Fibroblast of the aortic adventitia (primary cell): ENCODE measurements at places on chromosomes 7 and 10. TPM values are rescaled to one million over a fixed set of nuclear protein-coding genes. Genes with fewer than 3 reads are reported as not detected.

- DNase-seq = peak; percentile 16
Measured at GRCh38 chr7:101998029-101998905, 180.8 kb downstream of the CUX1 start.

DNA sequence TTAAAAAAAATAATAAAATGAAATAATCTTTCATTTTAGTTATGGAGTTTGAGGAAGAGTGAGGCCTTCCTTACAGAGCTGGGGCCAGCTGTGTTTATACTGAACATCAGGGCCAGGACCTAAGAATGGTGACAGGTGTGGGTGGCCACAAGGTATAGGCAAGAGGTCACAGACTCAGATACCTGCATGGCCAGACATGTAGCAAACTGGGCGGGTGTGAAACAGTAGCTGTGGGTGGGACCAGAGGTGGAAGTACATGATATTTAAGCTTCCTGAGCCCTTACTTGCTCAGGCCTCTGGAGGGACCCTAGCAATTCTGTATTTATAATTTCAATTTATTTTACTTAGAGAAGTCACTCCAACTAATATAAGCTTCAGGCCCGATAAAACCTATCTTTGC is 27.7 kb upstream of the CAMK1D start:
- DNase-seq = no peak

DNA sequence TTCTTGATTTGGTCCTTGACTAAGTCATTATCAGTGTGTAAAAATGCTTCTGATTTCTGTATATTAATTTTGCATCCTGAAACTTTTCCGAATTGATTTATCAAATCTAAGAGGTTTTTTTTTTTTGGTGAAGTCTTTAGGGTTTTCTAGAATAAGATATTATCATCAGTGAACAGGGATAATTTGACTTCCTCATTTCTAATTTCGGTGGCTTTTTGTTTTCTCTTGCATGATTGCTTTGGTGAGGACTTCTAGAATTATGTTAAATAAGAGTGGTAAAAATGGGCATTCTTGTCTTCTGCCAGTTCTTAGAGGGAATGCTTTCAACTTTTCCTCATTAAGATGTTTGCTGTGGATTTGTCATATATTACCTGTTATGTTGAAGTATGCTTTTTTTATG is 170.5 kb downstream of the CCDC7 start:
- DNase-seq = no peak

DNA sequence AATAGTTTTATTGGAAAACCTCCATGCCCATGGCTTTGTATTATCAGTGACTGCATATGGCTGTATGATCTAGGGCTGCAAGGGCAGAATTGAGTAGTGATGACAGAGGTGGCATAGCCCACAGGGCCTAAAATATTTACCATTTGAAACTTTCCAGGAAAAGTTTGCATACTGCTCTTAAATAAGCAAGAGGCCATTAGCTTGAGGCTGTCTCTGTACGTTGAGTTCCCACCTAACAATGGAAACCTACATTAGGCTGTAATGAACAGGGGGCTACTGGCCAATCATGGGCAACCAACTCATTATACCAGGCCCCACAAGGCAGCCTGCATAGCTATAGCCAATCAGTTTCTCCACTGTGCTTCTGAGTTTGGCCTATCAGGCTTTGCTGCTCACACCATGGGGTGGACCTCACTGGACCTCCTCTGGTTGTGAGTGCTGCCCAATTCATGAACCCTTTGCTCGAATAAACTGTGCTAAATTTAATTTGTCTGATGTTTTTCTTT is 673 bp upstream of the ST8SIA6 start:
- DNase-seq = no peak

TMEM229A gene
- total RNA-seq = 3.8 TPM in 1 of 2 replicates, not detected in the other

- DNase-seq = no peak
Measured at GRCh38 chr7:141287936-141288335, 214.1 kb downstream of the TMEM178B start.

GRCh38 chr7:157853076-157853788 is 516.4 kb downstream of the DNAJB6 start:
- no peak for DNase-seq

CYP3A7 gene
- total RNA-seq = 0.74 TPM in 1 of 2 replicates, not detected in the other

DNA sequence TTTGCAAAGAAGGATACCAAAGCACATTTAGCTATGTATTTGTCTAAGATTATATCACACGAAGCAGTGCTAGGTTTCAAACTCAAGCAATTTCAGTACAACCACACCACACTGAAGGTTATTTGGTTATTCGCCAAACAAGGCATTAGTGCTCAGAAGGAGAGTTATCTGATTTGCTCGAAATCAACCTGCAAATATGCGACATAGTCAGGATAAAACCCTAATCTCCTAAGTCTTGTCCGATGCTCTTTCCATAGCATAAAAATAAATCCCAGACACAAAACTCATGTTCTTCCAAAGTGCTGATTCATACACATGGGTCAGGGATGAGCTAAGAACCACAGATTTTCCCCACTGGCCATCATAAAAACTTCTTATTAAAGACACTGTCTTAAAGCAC is 1288.0 kb upstream of the SORCS1 start:
- DNase-seq = no peak

- no peak for DNase-seq
Measured at GRCh38 chr7:2490181-2490651, 14.0 kb upstream of the GRIFIN start.

- DNase-seq = no peak
Measured at GRCh38 chr7:102415685-102416225, 17.6 kb upstream of the ORAI2 start.

GOLGA7B gene
- not detected in 2 replicates for total RNA-seq

GRCh38 chr10:22712956-22713852 is 1.2 kb downstream of the PIP4K2A start:
- no peak for DNase-seq

ANKRD7 gene
- total RNA-seq = 1.4 and 3.9 TPM in 2 replicates
